ENCODE measurements at places on chromosomes 2 and 18.

GRCh38 chr2:232971744-232972143 lies 41.3 kb downstream of the NGEF start:
- DNase-seq: no peak

DNA sequence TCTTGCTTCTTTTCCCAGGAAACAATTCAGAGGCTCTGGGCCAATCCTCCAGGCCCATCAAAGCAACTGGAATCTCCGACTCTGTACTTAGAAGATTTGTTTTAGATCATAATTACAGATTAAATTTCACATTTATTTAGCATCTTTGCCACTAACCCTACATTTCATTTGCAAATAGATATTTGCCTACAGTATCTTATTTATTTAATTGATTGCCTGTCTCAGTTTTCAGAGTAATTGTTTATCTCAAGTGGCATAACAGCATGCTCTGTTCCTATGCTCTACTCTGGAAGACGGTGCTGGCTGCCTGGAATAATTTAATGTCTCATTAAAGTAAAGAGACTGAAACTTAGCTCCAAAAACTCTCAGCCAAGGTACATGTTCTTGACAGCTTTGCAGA lies 213.4 kb downstream of the HNMT start:
- no peak for DNase-seq

DNA sequence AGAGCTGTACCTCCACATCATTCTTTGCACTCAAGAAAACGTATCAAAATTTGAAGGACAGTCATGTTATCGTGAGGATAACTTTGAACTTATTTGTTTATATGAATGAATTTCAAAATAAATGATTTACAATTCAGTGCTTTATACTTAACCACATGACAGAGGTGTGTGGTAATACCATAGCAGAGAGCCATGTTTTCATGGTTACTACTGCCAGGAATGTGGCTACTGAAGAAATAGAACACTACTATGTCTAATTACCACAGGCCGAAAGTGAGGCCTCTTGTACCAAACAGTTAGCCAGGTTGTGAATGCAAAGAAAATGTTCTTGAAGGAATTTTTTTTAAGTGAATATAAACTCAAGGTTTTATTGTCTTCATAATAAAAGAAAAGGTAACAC lies 49.2 kb downstream of the AAK1 start:
- peak; percentile 33 for DNase-seq

- DNase-seq: no peak
Measured at GRCh38 chr2:158042666-158043065, 59.0 kb upstream of the UPP2 start.

DNA sequence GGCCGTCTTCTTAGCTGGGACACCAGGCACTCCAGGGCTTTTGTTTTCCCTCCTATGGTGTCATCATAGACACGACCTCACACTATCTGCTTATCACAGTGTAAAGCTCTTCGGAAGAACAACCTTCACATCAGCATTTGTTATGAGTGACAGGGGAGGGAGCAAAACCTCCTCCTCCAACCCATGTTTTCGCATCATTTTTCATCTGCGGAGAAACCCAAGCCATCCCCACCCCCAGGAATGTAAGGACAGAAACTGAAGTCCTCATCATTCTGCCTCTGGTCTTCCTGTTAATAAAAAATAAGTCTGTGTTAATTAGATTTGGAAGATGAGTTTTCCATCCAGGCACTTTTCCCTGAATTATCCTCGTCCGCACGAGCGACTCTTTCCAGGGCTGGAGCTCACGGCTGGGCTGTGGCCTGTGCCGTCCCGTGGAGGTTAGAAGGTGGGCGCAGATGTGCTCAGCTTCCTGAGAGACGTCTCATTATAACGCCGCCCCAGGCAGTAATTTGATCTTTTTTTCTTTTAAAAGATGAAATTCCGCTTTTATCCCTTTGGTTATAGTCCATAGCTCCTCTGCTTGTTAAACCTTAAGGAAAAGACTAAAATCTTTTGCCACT lies 101.6 kb upstream of the TMEM18 start:
- no peak for DNase-seq

- DNase-seq: no peak
Measured at GRCh38 chr2:69686813-69687212, 43.3 kb upstream of the AAK1 start.

- no peak for DNase-seq
Measured at GRCh38 chr2:175293195-175293594, 111.7 kb upstream of the ATP5MC3 start.

- DNase-seq: no peak
Measured at GRCh38 chr2:224039770-224040440, 819 bp upstream of the SERPINE2 start.

GRCh38 chr18:49819823-49820671 lies 6.7 kb upstream of the ACAA2 start:
- no peak for DNase-seq

DNA sequence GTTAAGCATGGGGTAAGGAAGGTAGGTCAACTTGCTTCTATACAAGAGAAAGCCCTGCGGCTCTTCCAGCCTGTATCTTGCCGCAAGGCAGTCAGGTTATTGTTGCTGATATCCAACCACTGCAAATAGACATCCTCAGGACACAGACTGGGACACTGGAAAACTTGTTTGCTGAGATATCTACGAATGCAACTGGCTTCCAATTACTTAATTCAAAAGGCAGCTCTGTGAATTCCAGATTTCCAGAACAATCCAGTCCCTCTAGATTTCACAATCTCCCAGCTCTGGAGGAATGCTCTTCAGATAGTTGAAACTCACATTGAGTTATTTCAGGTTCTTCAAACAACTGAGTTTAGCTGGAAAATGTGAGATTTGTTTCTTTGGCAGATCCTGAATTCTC lies 34.6 kb upstream of the SP9 start:
- DNase-seq: peak; percentile 13

GRCh38 chr2:164816046-164816445 lies 25.6 kb downstream of the COBLL1 start:
- DNase-seq: no peak

DNA sequence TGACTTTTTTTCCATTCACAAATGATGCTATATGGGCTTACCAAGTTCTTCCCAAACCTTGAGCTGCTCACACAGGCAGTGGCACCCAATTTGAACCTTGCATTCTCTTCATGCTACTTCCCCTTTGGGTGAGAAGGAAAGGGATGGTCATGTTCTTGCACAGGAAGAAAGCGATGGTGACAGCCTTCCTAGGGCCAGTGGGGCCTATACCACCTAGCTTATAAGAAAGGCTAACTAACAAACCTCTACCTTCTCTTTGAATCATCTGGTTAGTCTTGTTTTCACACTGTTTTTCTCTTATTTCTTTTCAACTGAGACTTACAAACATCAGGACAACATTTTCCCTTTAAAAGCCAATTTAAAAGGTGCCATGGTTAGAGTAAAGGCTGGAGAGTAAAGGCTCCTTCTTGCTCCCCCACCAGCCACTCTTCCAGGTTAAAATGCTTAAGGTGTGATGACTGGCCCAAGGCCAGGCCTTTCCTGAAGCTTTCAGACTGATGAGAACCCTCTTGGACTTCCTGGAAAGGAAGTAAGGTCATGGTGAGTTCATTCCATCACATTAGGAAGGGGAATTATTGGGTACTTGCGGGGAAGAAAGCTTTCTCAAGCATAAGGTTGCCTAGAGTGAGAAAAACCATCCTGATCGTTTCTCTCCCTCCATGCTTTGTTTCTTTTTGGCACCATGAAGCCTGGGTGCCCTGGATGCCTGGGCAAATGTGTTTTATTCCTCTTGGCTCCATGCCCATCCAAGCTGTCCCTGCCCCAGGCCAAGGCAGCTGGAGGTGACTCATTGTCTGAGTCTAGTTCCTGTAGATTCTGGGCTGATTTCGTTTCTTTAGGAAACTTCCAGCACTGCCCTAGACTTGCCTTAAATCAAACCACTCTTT lies 41.4 kb upstream of the ITGB6 start:
- DNase-seq: no peak

DNA sequence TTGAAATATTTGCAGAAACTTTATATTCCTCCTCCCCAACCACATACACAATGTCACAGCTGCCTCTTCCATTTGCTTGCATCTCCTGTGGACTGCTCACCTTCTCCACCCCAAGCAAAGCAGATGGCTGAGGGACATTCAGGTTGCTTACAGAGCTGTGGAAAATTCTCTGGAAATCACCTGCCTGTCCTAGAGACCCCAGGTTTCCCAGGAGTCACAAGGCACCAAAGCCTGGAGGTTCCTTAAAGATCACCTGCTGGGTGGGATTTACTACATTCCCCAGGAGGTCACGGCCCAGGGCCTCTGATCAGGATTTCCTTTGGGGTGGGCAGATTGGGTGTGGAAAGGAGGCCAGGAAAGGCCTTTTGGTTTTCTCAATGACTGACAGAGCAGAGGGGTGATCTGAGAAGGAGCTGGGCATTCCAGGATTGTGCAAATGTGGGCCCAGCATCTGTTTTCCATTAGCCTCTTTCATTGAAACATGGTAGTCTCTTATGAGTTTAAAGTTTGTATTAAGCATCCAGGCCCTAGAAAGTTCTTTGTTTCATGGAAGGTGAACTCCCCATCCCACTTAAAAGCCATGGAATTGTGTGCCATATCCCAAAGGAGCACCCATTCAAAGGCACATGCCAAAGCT lies 410.7 kb upstream of the TNP1 start:
- peak; percentile 40 for DNase-seq

DNA sequence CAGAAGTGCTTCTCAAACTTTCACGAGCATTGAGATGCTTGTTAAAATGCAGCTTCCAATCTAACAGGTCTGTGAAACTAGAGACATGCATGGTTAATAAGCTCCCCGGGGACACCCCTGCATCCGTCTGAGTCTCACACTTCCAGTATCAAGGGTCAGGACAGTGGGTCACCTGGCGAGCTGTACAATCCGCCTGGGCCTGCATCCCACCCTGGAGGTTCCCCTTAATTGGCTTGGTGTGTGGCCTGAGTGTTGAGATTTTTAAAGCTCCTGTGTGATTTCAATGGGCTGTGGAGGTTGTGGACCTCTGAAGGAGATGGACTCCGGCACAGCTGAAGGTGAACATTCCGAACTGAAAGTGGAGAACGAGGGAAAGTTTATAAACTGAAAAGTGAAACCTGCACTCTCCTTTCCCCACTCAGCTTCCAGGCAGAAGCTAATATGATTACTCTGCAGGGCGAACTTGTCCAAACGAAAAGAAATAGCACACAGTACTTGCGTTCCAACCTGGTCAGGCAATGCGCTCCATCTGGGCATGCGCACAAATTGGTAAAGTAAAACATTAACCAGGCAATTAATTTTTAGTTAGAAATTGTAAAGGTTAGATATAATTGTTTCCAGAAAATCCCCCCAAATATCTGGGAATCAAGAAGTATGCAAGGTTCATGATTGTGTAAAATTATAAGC lies 191.7 kb upstream of the ALKAL2 start:
- DNase-seq: no peak

- no peak for DNase-seq
Measured at GRCh38 chr2:173705656-173706055, 259.5 kb downstream of the SP3 start.

- DNase-seq: no peak
Measured at GRCh38 chr2:107358362-107358761, 468.3 kb upstream of the RGPD4 start.

DNA sequence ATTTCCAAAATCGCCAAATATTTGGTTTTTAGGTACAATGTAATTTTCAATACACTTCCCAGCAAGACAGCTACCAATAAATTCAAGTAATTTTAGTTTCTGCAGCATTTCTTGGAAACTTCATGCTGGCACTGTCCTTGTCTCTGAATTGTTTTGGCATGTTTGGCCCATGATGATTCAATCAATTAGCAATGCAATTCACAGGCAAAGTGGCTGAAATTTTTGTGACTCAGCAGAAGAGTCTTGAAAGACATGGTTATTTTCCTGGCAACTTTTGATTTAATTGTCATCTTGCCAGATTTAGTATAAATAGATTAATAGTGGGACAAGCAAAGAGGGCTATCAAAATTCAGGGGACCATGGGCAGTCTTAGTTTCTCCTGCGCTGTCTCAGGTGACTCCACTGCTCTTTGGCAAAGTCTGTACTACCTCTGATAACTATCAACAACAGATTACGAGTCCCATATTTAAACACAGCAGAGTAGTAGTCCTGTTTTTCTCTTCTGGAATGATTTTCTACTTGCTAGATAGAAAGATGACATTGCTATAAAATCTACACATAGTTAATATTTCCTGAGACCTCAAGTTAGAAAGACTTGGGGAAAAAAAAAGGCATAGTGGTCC lies 88.9 kb upstream of the CYP26B1 start:
- DNase-seq: peak; percentile 74

GRCh38 chr2:105039559-105039958 lies 1.7 kb downstream of the MRPS9 start:
- no peak for DNase-seq

- no peak for DNase-seq
Measured at GRCh38 chr2:72750977-72751639, 74.7 kb downstream of the EXOC6B start.

DNA sequence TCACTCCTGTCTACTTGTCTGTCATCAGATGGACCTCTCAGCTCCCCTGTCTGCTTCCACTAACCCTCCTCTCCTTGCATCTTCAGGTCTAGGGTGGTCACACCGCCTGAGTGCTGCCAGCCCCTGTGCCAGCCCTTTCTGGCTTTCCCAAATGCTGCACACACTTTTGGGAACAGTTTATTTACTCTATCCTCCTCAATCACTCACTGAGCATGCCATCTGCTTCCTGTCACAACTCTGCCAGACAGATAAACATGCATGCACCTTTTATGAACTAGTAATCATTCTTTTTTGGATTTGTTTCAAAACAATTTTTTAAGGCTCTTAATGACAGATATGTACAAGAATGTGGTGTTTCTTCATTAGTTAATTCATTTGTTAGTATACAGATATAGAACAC lies 56.3 kb upstream of the CCDC195 start:
- DNase-seq: no peak

GRCh38 chr2:128684523-128684922 lies 365.9 kb upstream of the HS6ST1 start:
- no peak for DNase-seq

GRCh38 chr2:85444629-85445172 lies 26.2 kb downstream of the SH2D6 start:
- DNase-seq: no peak

DNA sequence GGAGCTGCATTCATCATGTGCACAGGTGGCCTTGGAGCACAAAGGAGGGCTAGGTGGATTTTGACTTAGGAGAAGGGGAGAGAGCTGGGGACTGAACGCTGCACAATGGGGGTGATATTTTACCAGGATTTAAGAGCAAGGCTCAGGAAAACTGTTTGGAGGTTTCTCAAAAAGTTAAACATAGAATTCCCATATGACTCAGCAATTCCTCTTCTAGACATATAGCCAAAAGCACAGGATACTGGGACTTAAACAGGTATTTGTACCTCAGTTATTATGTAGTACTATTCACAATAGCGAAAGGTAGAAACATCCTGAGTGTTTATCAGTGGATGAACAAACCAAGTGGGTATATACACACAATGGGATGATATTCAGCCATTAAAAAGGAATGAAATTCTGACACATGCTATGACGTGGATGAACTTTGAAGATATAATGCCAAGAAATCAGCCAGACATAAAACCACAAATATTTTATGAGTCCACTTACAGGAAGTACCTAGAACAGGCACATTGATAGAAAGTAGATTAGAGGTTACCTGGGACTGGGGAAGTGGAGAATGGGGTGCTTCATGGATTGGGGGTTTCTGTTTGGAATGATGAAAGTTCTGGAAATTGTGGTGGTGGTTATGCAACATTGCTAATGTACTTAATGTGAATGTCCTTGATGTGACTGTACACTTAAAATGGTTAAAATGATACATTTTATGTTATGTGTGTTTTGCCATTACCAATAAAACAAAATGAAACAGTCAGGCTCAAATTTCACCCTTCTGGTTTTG lies 216.9 kb downstream of the HAUS1 start:
- peak; percentile 37 for DNase-seq

Data from AG09309 (cell line).